ENCODE measurements at places on chromosomes 12 and 14.

DNA sequence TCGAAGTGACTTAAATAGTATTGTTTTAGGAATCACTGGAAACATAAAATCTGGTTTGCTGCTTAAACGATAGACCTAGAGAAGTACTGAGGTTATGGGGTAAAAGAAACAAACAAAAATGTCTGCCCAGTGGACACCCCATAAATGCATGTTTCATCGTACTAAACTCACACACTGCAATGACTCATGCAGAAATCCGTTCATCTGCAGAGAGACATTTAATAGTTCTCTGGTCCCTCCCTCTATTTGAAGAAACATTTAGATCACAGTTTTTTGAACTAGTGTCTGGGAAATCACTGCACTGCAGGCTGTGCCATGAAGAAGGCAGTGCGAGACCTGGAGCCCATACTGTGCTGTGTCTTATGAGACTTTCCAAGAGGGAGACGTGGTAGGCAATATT, 25.5 kb downstream of the SLC17A8 start:
- DNase-seq, result no peak

DNA sequence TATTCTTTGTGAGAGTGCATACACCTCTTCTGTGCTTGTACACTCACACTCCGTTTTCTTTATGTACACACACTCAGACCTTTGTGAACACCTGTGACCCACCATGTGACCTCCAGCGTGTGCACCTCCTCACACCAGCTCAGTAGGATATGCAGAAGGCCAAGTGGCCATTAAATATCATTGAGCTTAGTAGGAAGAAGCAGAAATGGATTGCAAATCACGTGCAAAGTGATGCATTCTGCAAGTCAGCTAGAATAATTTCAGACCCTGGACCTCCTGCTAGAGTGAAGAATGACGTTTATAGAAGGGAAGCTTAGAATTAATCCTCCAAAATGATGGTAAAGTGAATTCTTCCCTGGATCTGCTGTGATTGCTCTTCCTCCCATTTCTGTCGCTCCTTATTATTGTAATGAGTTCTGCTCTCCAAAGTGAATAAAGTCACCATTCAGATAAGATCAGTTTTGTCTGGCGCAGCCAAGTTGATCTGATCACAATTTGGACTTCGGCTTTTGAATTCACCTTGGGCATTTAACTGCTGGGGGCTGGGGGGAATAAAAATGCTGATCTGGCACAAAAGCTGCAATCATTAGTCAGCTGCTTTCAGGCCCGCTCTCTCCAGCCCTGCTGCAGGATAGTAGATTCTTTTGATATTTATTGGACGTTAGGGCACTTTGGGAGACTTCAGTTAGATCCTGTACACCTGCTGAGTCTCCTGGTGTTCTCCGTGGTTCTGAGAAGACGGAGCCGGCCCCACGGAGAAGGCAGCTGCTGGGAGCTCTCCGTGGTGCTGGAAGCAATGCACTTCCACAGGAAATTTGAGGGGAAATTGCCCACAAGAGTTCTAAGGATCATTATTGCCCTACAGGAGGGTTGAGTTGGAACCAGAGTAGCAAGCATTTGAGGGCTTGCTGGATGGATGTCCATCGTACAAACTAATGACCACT, 12.4 kb upstream of the NRXN3 start:
- no peak for DNase-seq

GRCh38 chr14:27245947-27246346, 648.1 kb upstream of the NOVA1 start:
- DNase-seq, result no peak

DNA sequence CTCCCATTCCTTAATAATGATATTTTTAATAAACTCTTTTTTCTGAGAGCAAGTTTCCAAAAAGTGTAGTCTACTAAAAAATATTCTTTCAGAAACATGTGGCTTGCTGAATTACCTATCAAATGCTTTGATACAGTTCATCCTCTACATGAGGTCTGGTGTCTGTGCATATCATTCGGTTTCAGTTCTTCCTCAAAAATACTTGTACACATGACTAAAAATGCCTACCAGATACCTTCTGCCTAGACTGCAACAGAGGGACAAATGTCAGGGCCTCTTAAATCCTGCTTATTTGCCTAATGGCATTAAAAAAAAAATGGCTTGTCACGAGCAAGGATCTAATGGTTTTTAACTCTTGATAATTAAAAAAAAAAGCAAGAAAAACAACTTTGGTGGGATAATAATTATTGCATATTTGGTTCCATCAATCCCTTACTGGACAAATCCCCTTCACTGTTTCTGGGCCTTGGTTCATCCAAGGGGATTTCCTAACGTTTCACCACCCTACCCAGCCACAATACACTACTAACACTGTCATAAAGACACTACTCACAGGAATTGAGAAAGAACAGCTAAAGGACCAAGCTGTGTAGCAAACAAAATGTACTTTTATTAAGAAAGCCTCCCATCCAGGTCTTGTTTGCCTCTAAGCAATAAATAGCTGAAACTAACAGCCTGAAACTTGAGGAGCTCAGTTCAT, 45.7 kb downstream of the PARP11 start:
- DNase-seq, result no peak

DNA sequence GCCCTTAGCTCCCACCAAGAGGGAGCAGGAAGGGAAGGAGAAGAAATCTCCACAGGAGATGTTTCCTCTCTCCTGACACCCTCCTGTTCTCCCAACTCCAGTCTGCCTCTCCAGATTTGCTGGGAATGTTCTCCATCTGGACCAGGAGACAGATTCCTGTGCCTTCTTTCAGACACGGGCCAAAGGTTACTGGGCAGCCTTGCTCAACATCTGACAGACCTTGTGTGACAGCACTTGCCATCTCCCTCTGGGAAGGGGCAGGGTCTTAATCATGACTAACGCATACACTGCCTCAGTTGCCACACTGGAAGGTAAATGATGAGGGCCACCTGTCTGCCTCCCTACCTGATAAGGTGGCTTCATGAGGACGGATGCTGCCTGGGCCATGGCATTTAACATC, 2.5 kb upstream of the TTC7B start:
- DNase-seq, result no peak

DNA sequence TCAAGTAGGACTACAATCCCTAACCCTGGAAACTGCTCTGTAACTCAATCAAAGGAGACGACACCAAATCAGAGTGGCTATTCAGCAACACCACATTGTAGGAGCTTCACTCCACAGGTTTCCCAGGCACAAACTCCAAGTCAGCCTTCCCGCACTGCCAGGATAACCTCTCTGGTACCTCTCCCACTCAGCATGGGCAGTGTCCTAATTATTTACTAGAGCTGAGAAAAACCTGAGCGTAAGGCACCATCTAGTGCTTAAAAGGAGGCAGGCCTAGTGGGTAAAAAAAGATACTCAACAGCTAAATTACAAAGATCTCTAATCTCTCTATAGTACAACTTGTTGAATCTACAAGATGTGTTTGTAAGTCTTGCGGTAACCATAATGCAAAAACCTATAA, 36.1 kb downstream of the PARP11 start:
- DNase-seq, result no peak

- DNase-seq, result no peak
Observed at GRCh38 chr12:15583804-15584203, 205.4 kb downstream of the EPS8 start.

GRCh38 chr12:12028668-12029402, 41.9 kb upstream of the BCL2L14 start:
- no peak for DNase-seq

DNA sequence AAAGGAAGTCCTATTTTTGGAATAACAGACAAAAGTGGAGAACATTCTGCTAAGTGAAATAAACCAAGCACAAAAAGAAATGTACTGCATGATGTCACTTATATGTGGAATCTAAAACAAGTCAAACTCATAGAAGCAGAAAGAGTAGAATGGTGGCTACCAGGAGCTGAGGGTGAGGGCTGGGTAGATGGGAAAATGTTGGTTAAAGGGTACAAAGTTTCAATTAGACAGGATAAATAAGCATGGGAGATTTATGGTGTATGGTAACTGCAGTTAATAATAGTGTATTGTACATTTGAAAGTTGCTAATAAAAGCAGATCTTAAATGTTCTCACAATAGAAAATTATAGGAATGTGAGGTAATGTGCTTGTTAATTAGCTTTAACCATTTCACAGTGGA, 12.8 kb downstream of the LUM start:
- no peak for DNase-seq

GRCh38 chr14:68667313-68667791, 125.5 kb downstream of the ZFP36L1 start:
- no peak for DNase-seq

GRCh38 chr12:106964526-106964925, 8.8 kb downstream of the TMEM263 start:
- no peak for DNase-seq

- DNase-seq, result no peak
Observed at GRCh38 chr14:52729585-52729924, 411 bp upstream of the STYX start.

- no peak for DNase-seq
Observed at GRCh38 chr12:93868771-93869170, 191.6 kb downstream of the CRADD start.

- DNase-seq, result no peak
Observed at GRCh38 chr14:90444077-90444696, 47.4 kb downstream of the CALM1 start.

DNA sequence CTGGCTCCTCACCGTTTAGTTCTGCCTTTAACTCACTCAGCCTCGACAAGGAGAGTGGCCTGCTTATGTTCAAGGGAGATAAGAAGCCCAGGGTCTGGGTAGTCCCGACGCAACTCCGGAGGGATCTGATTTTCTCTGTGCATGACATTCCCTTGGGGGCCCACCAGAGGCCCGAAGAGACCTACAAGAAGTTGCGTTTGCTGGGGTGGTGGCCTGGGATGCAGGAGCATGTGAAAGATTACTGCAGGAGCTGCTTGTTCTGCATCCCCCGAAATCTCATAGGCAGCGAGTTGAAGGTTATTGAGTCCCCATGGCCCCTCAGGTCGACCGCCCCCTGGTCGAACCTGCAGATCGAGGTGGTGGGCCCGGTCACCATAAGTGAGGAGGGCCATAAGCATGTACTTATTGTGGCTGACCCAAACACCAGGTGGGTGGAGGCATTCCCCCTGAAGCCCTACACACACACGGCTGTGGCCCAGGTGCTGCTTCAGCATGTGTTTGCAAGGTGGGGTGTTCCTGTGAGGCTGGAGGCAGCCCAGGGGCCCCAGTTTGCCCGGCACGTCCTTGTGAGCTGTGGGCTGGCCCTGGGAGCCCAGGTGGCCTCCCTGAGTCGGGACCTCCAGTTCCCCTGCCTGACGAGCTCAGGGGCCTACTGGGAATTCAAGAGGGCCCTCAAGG, 13.1 kb downstream of the CBLN3 start:
- DNase-seq, result no peak

- DNase-seq, result no peak
Observed at GRCh38 chr14:32593290-32593942, 264.3 kb downstream of the AKAP6 start.

DNA sequence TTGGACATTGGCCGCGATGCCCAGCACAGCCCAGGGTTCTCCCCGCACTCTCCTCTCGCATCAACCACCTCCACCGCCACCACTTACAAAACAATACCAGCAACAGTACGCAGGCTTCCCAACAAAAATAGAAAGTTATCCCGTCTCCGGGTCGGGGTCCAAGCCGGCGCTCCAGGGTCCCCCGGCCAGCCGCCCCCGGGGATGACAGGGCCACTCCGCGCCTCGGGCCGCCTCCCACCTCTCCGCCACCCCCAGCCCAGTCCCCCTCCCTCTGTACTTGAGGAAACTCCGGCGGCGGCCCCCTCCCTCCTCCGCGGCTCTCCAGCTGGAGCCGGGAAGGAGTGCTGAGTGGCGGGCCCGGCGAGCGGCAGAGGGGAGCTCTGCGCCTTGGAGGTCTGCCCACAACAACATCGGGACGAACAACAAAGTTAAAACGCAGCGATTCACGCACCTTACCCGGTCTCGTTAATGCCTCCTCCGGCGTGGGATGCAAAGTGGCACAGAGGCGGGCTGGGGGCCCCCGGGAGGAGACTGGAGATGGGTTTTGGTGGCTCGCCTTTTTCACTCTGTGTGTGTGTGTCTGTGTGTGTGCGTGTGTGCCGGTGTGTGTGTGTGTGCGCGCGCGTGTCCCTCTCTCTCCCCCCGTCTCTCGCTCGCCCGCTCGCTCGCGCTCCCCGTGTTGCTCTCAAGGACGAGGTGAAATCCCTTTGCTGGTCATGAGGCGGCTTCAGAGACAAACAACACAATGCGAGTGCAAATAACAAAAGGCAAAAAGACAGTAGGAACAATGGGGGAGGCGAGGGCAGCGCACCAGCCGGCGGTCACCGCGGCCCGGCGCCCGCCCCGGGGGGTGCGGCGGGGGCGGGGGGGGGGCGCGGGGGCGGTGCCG, 386.8 kb downstream of the BCAT1 start:
- DNase-seq, result no peak

DNA sequence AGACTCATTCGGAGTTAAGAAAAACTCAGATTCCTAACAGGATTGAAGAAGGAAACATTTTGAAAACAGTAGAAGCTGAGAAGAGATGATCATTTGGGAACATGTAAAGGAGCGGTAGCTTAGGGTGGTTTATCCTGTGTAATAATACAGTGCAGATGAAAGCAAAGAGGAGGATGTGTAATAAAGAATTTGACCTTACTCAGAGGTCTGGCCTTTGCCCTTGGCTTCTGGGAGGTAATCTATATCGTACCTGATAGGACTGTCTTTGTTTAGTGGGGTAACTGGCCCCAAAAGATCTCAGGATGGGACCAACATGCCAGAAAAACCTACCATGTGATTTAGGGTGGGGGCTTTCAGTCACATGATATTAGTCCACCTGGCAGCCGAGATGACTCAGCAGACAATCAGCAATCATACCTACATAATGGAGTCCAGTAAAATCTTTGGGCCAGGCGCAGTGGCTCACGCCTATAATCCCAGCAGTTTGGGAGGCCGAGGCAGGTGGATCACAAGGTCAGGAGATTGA, 23.3 kb upstream of the KLHL42 start:
- no peak for DNase-seq

DNA sequence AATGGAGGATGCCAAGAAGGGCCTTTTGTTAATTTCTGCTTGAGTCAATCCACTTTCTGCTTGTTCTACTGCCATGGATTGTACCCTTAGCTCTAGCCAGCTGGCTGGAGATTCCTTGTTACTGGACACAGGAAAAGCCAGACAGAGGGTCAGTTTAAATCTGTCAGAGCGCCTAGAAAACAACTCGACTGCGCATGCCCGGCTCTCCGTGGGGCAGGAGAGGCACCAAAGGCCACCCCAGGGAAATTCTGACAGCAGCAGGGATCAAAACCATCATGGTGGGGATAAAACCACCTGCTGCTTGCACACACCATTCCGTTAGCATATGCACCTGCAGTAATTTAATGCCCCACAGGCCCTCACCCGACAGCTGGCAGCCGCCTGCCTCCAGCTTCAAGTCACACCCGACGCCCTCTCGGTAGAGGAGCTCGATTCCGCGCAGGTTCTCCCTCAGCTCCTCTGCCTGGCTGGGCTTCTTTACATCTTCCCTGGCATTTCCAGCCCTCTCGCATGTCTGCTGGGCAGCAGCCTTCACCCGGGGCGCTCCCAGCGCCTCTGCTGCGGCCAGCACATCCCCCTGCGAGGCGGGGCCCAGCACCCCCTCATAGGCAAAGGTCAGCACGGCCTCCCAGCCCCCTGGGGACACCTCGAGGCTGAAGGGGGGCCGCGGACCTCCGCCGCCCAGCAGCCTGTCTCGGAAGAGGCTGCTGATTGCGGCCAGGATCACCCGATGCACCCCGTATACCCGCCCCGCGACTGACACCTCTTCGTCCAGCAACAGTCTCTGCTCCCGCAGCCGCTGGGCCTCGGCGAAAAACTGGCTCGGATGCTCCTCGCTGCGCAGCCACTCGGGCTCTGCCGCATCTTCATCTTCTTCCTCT, 1.0 kb downstream of the KLHL33 start:
- DNase-seq, result no peak

Measured in CMK (cell line).